Hematopoietic multipotent progenitor cell (in vitro differentiated cells): ENCODE measurements at places on chromosomes 7 and 10.
A peak's percentile ranks its signal among the peaks of the same experiment; 100 is the strongest.

DNA sequence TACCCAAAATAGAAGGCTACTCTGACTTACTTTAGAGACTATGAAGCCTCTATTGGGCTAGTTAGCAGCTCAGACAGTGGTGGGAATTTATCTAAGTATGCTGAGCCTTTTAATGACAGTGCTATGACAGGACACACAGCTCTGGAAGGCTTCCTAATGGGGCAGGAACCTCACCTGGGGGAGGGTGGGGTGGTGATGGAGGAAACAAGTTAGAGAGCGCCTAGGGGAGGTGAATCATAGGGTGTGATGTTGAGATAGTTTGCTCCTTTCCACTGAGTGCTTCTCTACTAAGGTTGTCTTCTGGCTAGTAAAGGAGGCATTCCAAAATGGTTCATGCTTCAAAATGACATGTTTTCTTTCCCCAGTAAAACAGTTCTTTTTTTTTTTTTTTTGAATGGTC, 42.1 kb downstream of the PPP1R9A start:
- DNase-seq, result no peak

- DNase-seq, result no peak
These were observed 31.0 kb upstream of the PFKP start for GRCh38 chr10:3036155-3037021.

DNA sequence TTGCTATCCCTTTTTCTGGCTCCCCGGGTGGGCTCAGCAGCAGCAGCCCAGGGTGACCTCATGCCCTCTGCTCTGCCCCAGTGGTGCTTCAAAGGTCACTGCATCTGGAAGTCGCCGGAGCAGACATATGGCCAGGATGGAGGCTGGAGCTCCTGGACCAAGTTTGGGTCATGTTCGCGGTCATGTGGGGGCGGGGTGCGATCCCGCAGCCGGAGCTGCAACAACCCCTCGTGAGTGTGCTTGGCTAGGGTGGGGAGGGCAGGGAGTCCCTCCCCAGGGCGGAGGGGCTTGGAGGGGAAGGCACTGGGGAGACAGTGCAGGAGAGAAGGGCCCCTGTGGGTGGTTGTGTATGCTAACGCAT, 46.4 kb downstream of the TBATA start:
- DNase-seq, result no peak

GRCh38 chr7:120743128-120743527, 114.8 kb downstream of the TSPAN12 start:
- no peak for DNase-seq

GRCh38 chr10:128912568-128913311, 554.3 kb upstream of the MGMT start:
- DNase-seq, result no peak

GRCh38 chr10:26697163-26697921, at the start of gene PDSS1:
Gene PDSS1 (plus strand): TSS chr10:26697701. CDS start chr10:26697712, 11 bp downstream.
- DNase-seq, result peak; percentile 58

DNA sequence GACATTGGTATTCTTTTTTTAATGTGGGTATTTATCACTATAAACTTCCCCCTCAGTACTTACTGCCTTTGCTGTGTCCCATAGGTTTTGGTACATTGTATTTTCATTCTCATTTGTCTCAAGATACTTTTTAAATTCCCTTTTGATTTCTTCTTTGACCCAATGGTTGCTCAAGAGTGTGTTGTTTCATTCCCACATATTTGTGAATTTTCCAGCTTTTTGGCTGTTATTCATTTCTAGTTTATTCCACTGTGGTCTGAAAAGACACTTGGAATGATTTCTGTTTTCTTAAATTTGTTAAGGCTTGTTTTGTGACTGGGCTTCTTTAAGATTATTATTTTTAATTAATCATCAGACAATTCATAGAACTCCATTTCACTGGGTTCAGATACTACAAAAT, 105.0 kb downstream of the EPC1 start:
- no peak for DNase-seq

DNA sequence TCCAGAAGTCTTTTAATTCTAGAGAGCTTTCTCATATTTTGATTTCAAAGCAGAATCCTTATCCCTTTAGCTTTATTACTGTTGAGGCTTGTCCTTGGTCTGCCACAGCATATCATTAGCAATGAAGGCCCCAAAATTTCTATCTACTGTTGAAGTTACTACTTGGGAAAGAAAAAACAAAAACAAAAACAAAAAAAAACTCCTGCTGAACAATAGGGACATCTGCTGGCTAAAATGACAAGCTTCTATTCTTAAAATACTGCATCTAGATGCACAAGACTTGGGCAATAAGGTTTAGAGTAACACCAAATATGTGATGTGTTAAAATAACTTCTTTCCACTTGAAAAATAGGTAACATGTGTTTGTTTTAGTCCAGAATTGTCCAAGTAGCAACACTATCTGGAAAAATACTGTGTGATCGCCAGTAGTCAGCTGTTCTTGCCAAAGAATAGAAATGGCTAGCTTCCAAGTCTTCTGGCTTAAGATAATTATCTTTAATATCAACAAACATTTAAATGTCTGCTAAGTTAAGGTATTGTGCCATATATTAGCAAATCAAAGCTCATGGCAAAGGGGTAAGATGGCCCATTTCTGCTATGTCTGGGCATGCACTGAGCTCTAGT, 3.8 kb upstream of the DMTF1 start:
- peak; percentile 57 for DNase-seq

DNA sequence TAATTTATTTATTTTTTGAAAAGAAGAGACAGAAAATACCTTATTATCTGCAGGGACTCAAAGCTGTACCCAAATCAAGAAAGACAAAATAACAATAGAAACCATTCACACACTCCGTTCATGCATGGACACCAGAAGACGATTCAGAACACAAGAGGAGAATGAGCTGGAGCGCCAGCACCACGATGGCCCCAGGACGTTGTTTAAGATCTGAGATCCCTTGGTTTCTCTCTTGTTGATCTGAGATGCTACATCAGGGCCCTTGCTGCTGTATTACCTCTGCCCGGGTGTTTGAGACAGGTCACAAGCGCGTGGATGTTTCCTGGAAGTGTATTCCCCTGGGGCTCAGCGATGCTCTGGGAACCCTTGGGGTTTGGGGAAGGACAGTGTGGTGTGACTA, 46.8 kb downstream of the CHST3 start:
- no peak for DNase-seq

DNA sequence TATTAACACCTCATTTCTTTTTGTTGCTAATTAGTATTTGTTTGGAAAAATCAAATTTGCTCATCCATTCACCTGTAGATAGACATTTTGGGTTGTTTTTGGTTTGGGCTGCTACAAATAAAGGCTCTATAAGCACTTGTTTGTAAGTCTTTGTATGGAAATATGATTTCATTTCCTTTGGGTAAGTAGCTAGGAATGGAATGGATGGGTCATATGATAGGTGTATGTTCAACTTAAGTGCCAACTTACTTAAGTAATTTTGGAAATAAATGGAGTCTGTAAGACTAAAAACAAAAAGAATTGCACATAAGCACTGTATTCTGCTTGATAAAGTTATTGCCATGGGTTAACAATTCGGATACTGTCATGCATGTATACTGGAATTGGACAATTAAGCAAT, 157.7 kb upstream of the NAMPT start:
- no peak for DNase-seq

GRCh38 chr10:43156590-43157341, 18.5 kb downstream of the CSGALNACT2 start:
- no peak for DNase-seq

- no peak for DNase-seq
These were observed 71.7 kb downstream of the ARID5B start for GRCh38 chr10:61973169-61973568.

- DNase-seq, result no peak
These were observed 78.6 kb upstream of the SLC25A13 start for GRCh38 chr7:96400518-96400917.

- peak; percentile 82 for DNase-seq
These were observed 166.3 kb downstream of the NEURL1 start for GRCh38 chr10:103659674-103660363.

- DNase-seq, result no peak
These were observed 107.9 kb downstream of the ODAD2 start for GRCh38 chr10:27890971-27891370.

DNA sequence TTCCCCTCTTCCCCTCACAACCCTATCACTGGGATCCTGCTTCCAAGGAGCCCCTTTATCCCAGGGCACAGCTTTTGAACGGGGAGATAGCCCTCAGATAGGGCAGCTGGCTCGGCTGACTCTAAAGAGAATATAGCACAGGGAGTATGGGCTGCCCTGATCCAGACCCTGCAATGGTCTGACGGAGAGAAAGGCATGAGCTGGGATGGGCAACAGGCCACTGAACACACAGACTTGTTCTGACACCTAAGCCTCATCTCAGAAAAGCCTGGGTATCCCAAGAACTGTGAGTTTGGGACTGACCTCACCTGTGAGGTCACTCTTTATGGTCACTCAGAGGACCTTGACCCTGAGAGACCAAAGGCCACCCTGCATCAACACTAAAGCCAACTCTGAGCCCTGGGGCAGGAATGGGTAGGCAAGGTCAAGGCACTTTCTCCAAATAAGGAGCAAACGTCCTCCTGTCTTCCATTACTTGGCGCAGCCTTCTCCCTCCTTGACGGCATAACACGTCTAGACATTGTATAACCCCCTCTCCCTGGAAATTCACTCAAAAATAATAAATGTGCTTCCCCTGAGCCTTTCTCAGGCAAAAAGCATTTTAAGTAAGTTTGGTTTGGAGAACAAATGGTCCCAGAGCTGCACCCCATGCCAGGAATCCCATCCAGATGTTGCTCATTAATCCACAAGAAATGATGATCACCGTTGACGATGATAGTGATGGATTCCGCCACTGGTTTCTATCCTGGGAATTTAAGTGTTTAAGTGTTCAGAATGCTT, 8.2 kb upstream of the LRRC18 start:
- no peak for DNase-seq

DNA sequence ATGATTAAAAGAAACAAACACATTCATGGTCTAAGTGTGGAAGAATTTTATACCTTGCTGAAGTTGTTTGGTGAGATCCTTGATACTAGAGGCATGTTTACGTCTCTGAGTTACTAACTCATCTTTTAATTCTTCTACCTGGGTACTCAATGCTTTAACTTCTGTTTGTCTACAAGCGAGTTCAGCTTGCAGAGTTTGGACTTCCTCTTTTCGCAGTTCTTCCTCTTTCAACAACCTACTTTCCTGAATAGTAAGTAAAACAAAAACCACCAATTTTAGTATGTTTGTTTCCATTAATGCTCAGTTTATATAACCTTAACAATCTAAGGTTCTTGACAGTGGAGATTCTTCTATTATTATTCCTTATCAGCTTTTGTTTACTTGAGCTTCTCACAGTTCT, 42.9 kb downstream of the CCDC186 start:
- peak; percentile 82 for DNase-seq

- DNase-seq, result no peak
These were observed 186.7 kb downstream of the SLC25A13 start for GRCh38 chr7:96135241-96135640.

DNA sequence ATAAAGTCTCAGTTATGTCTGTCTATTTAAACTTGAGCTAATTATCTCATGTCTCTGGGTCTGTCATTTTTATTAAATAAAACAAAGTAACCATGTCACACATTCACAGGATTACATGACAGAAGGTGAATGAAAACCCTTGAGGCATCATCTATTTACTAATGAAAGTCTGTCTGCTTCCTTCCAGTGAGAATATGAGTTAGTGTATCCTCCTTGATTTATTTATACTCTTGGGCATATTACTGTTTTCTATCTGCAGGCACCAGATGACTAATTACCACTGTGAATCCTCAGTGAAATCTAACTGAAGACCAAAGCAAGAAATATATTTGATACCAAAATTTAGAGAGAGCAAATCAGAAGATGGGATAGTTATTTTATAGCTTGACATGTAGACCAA, 163.7 kb downstream of the CDC14C start:
- DNase-seq, result no peak

GRCh38 chr7:42315103-42315502, 78.1 kb upstream of the GLI3 start:
- DNase-seq, result no peak

- DNase-seq, result no peak
These were observed 16.8 kb downstream of the HK1 start for GRCh38 chr10:69295027-69295636.

GRCh38 chr7:141287936-141288335, 214.1 kb downstream of the TMEM178B start:
- no peak for DNase-seq

- DNase-seq, result no peak
These were observed 9.6 kb upstream of the AOC1 start for GRCh38 chr7:150842716-150843115.

DNA sequence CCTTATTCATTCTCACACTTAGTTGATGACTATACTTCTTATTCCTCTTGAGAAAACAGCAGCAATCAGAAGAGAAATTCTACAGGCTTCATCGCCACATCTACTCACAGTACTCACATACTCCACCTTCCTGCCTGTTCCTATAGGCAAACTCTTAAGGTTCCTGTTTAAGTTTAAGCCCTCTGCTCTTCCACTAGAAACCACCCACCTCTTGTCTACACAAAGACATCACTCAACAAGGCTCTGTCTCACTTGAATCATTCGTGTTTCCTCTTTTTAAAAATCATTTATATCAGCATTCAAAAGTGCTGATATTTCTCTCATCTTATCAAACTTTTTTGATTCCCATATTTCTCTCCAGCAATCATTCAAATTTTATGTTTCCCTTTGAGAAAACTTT, 85.5 kb upstream of the ADO start:
- no peak for DNase-seq

DNA sequence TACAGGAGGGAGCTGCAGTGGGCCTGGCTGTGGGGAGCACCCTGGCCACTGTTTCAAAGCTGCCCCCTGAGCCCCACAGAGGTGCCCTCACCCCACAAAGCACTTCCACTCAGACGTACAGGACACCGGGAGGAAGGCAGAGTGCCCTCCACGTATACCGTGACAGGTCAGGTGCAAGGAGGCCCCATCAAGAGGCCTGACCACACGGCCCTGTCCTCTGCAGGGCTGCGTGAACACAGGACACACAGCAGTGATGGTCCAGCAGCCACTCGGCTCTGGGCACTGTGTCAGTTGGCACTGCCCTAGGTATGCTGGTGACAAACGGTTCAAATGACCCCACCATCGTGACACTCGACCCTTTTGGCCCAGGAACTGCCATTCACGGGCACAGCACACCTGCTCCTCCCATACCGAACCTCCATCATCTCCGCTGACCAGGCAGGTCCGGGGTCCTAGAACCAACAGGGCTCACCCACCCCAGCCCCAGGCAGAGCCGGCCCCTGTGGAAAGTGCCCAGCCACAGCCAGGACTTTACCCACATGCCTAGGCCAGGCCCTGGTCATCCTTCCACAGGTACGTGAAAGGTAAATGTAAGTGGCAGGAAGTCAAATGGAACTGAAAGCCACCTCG, 560.9 kb downstream of the PTPRN2 start:
- DNase-seq, result no peak

- no peak for DNase-seq
These were observed 49.8 kb upstream of the AKR1E2 start for GRCh38 chr10:4776234-4776638.

GRCh38 chr10:95963991-95964389, 56.2 kb downstream of the CC2D2B start:
- DNase-seq, result peak; percentile 39

GRCh38 chr10:61589547-61590243, 73.0 kb upstream of the CABCOCO1 start:
- DNase-seq, result no peak
